ENCODE measurements at places on chromosomes 4 and X.

- DNase-seq: no peak
These were observed 232.4 kb upstream of the BMP3 start for GRCh38 chr4:80798082-80798481.

DNA sequence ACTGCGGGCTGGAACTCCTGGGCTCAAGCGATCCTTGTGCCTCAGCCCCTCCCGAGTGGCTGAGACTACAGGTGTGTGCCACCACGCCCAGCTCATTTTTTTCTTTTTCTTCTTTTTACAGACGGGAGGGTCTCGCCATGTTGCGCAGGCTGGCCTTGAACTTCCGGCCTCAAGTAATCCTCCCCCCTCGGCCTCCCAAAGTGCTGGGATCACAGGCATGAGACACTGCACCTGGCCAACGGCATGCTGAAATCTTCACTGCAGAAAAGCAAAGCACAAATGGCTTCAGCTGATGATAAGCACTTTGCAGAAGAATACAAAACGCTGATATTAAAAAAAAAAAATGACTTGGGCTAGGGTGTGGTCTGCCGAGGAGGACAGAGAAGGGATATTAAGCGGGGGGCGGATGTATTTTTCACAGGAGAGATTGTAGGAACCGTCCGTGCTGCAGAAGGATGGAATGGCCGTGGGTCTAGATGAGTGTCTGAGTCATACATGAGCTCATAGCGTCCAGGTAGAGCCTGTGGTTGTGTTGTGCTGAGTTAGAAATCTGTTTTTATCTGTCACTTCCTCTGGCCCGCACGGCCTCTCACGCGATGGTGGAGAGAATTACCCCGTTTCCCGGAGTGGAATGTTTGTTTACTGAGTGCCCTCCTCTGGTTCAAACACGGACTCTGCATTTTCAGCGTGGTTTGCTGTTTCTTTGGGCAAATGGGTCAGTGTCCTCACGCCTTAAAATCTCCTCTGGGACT lies 8.5 kb upstream of the AKAP17A start:
- DNase-seq: no peak

- DNase-seq: no peak
These were observed 11.4 kb upstream of the NKRF start for GRCh38 chrX:119617517-119618164.

- no peak for DNase-seq
These were observed 137.7 kb upstream of the RAPGEF2 start for GRCh38 chr4:158965226-158965625.

DNA sequence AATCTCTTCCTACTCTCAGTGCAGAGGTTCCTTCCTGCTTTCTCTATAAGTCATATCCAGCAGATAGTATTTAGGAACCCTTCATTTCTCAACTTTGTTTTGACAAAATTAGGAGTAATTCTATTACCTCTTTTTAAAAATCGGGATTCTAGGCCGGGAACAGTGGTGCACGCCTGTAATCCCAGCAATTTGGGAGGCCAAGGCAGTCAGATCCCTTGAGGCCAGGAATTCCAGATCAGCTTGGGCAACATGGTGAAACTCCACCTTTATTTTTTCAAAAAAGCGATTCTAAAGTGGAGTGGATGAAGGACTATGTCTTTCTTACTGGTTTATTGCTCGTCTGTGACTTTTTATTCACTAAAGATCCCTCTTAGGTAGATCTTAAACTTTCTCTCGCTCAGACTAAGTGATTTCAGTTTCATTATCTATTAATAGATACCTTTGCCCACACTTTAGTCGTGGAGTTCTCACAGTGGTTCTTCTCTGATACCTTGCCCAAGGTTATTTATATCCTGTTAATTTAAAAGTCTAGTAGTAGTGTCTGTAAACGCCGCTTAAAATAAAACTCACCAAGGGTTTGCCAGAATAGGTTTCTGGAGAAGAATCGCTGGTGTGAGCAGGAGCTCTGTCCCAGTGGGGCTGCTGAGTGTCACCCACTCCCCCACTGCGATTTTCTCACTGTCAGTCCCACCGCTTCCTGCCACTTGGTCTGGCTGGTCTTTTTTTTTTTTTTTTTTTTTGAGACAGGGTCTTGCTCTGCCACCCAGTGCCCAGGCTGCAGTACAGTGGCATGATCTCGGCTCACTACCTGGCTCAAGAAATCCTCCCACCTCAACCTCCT lies 27.0 kb upstream of the TMEM131L start:
- DNase-seq: no peak

- no peak for DNase-seq
These were observed 27.0 kb upstream of the PRPS1 start for GRCh38 chrX:107601326-107601725.

DNA sequence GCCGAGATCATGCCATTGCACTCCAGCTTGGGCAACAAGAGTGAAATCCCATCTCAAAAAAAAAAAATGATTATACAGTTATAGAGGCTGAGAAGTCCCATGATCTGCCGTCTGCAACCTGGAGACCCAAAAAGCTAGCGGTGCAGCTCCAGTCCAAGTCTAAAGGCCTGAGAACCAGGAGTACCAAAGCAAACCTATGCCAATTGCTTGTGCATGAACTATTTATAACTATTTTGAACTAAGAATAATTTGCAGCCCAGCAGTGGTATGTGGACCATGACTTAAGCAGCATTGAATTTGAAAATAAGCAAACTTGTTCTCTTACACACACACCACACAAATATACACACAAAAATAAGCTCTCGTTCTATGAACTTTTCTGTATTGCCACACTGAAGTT lies 51.8 kb downstream of the TASL start:
- DNase-seq: no peak

- DNase-seq: no peak
These were observed 645.5 kb downstream of the ANKRD50 start for GRCh38 chr4:124067046-124067445.

- DNase-seq: no peak
These were observed 15.8 kb downstream of the FGF2 start for GRCh38 chr4:122842392-122842791.

DNA sequence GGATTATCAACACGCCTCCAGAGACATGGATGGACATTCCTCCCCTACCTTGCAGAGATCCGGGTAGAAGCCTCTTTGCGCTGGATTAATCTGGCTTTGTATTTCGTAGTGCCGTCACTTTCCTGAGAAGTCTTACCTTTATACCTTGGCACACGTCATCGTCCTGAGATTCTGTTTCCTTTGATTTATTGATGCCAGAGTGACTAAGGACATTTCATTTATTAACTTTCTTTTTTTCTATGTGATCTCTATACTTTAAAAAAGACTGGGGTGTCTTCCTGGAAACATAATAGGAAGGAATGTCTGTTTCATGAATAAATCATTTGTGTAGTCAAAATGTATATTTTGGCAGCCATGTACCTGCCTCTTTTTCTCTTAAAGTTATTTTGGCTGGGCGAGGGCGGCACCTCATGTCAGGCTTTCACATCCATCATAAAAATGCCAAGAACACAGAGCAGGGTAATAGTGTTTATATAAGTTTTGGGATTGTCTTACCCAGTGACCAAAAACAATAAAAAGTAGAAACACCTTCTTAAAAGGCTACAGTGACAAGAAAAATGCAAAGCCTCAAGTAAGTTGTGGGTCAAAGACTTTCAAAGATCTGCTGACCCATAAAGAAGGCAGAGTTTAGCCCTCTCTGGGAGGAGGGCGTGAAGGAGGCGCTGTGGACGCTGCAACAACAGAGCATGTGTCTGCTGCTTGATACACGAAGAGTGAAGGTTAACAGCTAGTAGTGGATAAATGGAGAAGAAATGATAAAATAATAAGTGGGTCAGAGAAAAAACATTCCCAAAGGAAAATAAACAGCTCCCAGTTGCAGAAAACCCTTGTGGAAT lies 124.4 kb downstream of the SHROOM3 start:
- DNase-seq: no peak

DNA sequence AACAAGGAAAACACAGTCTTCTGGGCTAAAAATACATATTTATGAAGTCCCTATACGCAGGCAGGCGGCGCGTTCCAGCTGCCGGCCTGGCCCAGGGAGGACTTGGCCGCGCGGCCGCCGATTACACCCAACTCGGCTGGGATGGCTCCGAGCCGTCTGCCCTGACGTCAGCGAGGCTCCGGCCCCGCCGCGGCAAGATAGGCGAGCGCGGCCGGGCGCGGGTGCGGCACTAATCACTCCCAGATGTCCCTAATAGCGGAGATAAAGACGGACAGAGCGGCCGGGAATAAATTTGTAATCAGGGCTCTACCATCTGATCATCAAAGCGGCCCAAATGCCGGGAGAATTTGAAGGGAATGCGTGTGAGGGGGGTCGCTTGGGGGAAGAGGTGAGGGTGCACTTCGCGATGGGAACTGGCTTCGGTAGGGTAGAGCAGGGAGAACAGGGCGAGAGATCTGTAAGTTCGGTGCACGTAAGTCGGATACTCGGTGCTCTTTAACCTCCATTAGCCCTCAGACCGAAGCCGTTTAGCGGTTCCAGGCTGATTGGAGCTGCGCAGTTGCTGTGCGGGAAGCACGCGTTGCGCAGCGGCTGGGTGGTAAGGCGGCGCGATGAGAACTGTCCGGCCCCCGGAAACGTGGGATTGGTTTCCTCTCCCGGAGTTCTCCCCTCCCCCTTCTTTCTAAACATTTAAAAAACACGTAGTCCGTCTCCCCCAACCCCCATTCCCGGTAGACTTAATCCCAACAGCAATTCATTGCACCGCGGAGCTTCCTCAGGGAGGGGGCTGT lies 7.7 kb downstream of the HAND2 start:
- no peak for DNase-seq

DNA sequence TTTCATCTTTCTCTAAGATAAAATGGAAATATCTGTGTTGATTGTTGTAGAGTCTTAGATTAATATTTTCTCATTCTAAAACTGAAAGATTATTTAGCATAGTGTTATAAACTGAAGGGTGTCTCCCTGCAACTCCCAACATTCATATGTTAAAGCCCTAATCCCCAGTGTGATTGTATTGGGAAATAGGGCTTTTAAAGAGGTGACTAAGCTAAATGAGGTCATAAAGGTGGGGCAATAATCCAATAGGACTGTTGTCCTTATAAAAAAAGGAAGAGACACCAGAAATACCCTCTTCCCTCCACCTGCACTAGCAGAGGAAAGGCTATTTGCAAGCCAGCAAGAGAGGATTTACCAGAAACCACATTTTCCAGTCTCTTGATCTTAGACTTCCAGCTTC lies 1626.4 kb downstream of the C4orf33 start:
- DNase-seq: no peak

GRCh38 chr4:166957451-166957850 lies 276.8 kb downstream of the SPOCK3 start:
- no peak for DNase-seq

GRCh38 chr4:148044089-148044911 lies 312.4 kb downstream of the ARHGAP10 start:
- no peak for DNase-seq

DNA sequence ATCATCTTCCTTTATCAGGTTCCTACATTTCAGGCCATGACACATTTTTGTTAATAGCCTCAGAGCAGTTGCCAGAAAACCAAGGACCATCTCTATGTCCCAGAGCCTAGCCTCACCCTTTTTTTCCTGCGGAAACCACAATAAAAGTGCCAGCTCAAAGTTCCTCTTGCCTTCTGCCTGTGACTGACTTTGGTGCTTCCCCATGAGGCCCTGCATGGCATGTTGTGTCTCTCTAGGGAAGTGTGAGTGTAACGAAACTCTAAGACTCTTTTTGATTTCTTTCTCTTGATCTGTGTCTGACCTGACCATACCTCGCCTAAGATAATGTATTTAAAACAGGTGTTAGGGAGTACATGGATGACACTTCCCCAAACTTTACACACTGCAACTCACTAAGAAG lies 642.3 kb upstream of the BOD1L1 start:
- no peak for DNase-seq

DNA sequence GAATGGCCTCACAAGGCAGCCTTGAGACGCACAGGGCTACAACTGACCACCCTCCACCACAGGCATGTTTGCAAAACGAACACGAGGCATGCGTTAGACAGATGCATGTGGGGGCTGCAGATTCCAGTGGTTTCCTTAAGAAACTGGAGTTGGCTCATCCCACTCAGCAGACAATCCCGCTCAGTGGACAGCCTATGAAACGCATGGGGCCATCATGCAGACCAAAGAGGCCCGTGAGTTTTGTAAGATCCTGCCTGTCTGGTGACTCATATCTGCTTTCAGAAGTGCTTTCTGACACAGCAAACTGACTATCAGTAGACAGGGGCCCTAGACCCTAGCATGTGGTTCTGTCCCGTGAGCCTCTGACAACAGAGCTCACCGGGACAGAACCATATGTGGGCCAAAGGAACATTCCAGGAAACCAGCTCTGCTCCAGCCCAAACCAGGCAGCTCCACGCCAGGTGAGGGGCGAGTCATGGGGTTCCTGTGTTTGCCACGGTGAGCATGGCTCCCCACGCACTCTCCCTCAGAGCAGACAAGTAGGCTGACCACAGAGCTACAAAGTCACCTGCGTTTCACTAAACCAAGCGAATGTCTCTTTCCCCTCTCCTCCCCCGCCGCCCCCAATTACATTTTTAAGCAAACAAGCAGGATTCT lies 74.4 kb downstream of the MTMR1 start:
- DNase-seq: no peak

- DNase-seq: no peak
These were observed 274.6 kb upstream of the BOD1L1 start for GRCh38 chr4:13902146-13902545.

GRCh38 chrX:81304563-81304962 lies 102.7 kb downstream of the SH3BGRL start:
- DNase-seq: no peak

GRCh38 chrX:15512401-15512965 lies 11.9 kb downstream of the BMX start:
- DNase-seq: no peak

DNA sequence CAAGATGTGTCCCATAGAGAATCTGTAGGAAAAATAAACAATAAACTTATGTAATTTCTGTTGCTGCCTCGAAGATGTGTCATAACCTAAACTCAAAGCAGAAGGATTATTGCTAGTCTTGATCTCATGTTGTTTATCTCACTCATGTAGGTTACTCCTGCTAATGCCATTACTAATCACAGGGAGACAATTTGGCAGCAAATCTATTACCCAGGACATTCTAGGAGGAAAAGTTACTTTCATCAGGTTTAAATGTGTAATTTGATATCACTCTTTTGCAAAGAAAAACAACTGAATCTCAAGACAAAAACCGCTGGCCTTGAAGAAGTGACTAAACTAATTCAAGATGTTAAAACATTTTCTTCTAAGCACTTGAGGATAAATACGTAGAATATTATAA lies 34.0 kb downstream of the LDOC1 start:
- DNase-seq: no peak

GRCh38 chrX:95860127-95860526 lies 824.5 kb upstream of the DIAPH2 start:
- DNase-seq: no peak

DNA sequence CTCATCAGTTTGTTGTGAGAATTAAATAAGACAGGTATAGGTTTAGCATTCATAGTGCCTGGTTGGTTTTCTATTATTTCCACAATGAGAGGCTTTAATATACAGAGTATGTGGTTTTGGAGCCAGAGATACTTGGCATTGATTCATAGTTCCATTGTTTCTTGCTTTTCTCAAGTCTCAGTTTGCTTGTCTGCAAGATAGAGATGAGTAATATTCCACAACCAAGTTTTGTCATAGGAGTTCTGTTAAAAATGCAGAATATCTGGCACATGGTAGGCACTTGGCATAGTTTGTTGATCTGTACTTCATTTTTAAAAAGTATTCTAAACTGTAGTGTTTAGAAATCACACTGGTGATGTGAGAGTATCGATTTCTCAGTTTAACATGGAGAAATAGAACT lies 37.5 kb upstream of the EDA2R start:
- no peak for DNase-seq

Measured in NCI-H1417 treated with DMSO at 0.1 percent for 48 hours (cell line).